ENCODE measurements at places on chromosomes 4 and X.

- peak; percentile 46 for DNase-seq
Observed at GRCh38 chrX:40108959-40109287, 11.2 kb upstream of the BCOR start.

- DNase-seq: no peak
Observed at GRCh38 chr4:89113415-89113814, 2.1 kb downstream of the TIGD2 start.

DNA sequence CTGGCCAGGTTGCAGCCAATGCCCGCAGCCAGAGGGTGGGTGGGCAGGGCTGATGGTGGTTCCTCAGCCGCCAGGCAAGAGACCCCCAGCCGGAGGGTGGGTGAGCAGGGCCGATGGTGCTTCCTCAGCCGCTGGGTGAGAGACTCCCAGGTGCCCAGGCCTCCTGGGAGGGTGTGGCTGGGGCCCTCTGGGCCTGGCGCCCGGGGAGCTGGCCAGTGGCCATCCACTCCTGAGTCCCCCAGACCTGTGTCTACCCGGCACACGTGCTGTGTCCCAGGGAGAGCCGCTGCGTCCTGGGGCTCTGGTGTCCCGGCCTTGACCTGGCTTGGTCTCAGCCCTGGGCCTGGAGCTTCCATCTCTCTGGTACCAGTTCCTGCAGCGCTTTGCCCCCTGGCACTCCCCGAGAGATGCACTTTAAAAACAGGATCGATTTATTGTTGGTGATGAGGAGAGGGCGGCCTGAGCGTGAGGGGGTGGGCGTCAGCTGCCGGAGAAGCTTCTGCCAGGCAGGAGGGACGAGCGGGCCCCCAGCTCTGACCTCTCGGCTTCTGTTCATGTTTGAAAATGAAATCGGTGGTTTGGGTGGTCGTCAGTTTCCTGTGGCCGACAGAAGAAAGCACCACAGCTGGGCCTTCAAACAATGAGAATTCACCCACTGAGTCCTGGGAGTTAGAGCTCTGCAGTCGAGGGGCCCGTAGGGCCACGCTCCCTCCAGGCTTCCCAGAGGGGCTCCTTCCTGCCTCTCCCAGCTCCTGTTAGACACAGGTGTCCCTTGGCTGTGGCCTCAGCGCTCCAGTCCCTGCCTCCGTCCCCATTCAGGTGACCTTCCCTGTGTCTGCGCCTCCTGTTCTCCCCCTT, 6.5 kb downstream of the DOK7 start:
- no peak for DNase-seq

- peak; percentile 8 for DNase-seq
Observed at GRCh38 chr4:30718021-30718542, 2.1 kb upstream of the PCDH7 start.

DNA sequence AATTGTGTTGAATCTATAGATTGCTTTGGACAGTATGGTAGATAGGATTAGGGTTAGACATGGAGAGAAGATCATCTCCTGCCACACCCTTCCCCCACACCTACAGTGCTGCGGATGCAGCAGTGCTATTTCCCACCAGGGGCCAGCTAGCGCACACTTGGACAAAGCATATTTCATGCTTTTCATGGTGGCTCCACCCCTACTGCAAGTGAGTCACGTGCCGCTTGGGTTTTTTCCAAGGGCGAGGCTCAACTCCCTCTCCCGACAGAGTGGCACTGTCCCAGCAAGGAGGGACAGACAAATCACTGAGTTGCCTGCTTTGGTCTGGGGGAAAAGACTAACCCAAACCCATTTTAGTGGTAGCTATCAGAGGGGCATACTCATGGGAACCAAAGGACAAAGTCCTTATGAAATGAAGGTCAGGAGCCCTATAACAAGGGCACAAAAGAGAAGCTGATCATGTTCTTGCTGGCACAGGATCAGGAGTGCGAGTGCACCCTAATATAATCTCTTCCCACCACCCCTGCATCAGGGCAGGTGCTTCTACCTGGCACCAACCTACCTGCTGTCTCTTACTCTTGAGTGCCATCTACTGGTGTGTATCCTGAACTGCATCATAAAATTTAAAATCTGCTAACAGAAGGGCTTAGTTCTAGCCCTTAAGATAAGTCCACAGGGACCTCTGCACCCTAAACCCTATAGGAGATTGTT, 55.1 kb upstream of the PGAM4 start:
- peak; percentile 18 for DNase-seq

DNA sequence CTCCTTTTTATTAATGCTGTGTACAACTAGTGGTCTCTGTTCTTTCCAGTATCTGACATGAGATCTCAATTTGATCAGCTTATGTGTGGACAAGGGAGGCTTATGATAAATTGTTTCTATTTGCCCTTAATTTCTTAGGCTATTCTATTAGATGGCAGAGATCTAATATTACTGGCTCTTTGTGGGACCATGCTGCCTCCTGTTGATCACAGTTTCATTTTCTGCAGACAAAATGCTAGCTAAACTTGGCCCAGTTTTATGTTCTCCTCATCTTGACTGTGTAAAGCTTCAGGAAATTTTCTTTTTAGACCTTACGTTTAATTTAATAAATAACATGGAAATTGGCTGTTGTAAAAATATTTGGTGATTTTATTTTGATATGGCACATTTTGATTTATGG, 627.1 kb upstream of the AADAT start:
- no peak for DNase-seq

DNA sequence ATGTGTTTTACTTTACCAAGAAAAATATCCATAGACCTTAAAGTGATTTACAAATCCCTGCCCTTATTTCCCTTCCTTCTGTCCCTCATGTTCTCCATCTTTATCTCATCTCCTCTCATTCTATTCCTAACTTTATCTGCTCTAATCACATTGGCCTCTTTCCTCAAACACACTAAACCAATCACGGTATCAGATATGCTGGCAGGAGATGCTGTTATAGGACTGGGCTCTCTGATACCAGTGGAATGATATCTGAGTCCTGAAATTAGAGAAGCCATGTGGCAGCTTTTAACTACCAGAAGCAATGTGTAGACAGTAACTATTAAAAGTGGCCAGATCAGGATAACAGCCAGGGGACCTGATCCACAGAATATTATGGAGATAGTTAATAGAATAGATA, 49.9 kb upstream of the GIMD1 start:
- no peak for DNase-seq

DNA sequence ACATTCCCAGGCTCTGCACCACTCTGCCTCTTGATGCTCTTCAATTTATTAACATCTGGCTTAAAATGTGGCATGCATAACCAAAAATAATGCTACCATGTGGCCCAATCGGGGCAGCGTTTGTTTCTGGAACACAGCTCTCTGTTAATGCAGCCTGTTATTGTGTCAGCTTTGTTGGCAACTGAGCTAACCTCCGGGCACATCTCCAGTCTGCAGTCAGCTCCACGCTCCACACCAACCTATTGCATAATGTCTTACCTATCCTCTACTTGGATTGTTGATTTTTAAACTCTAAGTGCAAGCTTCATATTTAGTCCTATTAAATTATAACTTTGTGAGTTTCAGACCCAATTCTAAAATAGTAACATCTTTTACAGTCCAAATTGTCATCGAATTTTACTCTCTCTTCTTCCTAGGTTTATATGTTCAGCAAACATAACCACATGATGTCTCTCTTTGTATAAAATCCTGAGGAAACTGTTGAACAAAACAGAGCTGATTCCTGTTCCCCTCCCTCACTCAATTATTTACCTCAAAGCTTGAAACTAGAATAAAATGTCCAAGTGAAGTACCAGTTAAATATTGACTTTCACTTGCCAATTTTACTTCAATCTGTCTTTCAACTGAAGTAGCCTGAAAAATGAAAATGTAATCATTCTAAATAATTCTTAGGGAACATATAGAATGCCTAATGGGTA, 92.2 kb upstream of the RAPGEF2 start:
- no peak for DNase-seq

DNA sequence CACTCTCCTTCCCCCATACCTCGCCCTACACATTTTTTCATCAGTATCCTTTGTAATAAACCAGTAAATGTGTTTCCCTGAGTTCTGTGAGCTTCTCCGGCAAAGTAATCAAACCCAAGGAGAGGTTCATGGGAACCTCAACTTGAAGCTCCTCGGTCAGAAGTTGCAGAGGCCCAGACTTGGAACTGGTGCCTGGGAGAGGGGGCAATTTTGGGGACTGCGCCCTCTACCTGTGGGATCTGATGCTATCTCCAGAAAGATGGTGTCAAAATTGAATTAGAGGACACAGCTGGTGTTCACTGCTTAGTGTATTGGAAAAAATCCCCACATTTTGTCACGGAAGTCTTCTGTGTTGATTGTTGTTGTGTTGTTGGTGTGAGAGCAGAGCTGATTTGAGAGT, 70.6 kb downstream of the ATP11C start:
- DNase-seq: no peak

GRCh38 chr4:3389233-3390215, 52.2 kb upstream of the HGFAC start:
- no peak for DNase-seq

DNA sequence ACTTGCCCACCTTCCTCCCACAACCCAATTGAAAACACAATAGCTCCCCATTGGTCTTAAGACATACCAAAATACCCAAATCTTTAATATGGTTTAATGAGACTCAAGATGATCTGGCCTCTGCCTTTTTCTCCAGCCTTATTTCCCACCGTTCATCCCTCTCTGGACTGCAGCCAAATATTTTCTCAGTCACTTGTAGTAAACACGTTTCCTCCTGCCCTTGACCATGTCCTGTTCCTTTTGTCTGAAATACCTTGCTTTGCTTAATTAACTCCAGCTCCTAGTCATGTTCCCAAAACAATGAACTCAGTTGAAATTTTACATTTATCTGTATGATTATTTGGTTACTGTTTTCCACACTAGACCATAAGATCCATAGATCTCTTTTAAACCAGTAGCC, 8.4 kb upstream of the NUP54 start:
- no peak for DNase-seq

- no peak for DNase-seq
Observed at GRCh38 chrX:149021159-149021558, 483.9 kb downstream of the IDS start.

GRCh38 chrX:40150503-40150902, 52.7 kb upstream of the BCOR start:
- DNase-seq: no peak

GRCh38 chr4:1541449-1542225, 135.4 kb upstream of the NKX1-1 start:
- DNase-seq: no peak

DNA sequence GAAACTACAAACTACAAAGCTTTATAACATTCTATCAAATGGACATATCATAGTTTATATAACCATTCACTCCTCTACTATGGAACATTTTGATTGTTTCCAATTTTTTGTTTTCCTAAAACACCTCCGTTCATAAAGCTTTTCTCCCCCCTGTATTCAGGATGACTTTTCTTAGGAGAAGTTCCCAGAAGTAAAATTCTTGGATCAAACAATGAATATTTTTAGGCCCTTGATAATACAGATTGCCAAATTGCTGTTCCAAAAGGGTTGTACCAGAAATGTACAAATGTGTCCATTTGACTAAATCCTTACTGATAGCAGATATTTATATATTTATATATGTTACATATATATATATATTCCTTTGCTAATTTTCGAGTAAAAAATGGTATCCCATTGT, 77.8 kb downstream of the GPC3 start:
- DNase-seq: no peak

- peak; percentile 73 for DNase-seq
Observed at GRCh38 chr4:41216294-41217019, 2.1 kb upstream of the APBB2 start.

GRCh38 chr4:149719806-149720205, 95.8 kb downstream of the IQCM start:
- peak; percentile 0 for DNase-seq

DNA sequence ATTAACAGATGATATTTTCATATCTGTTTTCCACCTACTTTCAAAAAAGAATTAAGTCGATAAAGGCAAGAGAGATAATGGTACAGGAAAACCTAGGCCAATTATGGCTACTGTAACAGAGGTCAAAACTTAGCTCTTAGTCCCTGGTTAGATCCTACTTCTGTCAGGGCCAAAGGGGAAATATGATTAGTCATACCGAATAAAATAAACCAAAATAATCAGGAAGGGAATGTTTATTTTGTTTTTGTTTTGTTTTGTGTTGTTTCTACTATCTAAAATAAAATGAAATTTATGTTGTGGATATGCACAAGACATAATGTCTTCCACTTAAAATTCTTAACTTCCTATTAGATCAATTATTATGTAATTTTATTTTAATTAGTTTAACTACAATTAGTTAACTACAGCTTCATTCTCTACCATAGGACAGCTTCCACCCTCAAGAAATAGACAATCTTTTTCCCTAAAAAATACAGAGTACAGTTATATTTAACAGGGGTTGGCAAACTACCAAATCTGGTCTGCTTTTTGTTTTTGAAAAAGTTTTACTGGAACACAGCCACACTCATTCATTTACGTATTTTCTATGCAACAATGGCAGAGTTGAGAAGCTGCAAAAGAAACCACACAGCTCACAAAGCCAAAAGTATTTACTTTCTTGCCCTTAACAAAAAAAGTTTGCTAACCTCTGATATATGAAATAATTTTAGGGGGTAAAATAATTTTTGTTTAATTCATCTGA, 25.4 kb downstream of the TMEM47 start:
- no peak for DNase-seq

DNA sequence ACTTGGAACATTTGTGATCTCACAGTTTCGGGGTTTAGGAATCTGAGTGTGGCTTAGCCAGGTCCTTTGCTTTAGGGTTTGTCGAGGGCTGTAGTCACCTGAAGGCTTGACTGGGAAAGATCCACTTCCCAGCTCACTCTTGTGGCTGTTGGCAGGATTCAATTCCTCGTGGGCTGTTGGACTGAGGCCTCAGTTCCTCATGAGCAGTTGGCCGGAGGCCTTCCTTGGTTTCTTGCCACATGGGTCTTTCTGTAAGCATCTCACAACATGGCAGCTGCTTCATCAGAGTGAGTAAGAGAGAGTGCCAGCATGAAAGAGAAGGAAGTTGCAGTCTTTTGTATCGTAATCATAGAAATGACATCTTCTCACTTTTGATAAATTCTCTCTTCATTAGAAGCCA, 11.1 kb downstream of the TXLNG start:
- DNase-seq: no peak

- DNase-seq: no peak
Observed at GRCh38 chr4:110449947-110450346, 26.0 kb upstream of the ENPEP start.

- DNase-seq: no peak
Observed at GRCh38 chrX:38110231-38110630, 103.9 kb downstream of the SYTL5 start.

DNA sequence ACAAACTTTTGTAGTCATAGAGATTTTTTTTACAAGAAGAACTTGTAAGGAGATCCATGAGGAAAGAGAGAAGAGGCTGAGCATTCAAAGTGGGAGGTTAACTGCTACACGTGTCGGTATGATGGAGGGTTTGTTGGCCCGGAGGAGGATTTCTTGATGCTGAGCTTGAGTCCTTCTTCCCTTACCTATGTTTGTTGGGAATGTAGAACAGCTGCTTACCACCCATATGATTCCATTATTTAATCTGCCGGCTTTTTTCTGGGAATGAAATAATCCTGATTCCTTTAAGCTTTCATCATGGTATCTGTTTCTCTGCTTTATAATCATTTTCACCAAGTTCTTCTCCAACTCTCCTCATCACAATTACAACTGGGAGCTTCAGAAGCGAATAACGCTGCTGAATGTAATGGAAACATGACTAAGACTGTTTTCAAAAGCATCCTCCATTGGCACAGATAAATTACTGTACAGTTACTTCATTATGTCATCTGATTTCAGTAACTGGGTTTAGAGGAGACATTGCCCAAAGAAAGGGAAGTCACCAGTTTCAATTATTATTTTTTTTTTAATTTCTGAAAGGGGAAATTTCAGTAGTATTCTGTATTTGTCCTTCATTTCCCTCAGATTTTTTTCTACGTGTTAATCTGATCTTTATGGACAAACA, 420.6 kb downstream of the SPRY1 start:
- DNase-seq: no peak

- DNase-seq: no peak
Observed at GRCh38 chr4:126012691-126013290, 698.0 kb downstream of the FAT4 start.
